NCI-H748 treated with DMSO at 0.1 percent for 48 hours (cell line): ENCODE measurements at places on chromosomes 2 and 18.

GRCh38 chr2:70834106-70834505, 1.5 kb downstream of the CD207 start:
- no peak for DNase-seq

DNA sequence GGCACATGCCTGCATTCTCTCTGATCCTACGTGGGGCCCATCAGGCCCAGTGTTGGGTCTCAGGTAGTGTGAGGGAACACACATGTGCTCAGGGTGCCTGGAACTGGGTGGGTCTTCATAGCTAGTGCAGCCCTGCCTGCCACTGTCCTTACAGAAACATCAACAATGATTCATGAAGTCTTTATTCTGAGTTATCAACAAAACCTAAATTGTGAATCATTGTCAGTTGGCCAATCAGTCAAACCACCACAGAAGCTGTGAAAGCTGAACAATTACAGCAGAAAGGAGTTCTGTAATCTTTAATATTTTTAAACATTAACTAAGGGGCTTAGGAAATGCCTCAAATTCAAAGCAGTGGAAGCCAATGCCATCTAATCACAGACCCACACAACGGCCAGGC, 82.8 kb upstream of the ZNF521 start:
- DNase-seq, result no peak

DNA sequence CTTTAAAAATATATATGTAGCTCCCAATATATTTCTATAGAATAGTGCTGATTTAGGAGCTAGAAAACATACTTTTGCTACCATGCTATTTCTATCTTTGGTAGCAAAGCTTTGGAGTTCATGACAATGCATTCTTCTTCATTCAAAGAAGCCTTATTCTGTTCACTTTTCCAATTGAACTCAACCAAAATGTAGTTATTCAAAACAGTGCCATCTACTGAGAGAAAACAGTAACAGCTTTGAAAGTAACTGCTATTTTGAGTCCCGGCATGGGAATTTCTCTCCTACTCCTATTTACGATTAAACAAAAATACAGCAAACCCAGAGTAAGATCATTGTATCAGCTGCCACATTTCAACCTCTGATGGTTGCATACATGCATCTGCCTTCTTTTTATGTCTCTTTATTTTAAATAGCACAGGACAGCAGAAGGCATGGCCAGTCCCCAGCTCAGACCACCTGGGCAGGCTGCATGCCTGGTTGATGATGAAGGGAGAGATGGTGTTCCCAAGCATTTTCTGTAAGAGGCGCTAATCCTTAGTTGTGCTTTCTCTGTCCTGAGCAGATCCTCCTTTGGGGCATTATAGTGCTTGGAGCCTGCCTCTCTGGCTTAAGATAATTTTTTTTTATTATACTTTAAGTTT, 69.7 kb upstream of the SULT1C3 start:
- peak; percentile 5 for DNase-seq

DNA sequence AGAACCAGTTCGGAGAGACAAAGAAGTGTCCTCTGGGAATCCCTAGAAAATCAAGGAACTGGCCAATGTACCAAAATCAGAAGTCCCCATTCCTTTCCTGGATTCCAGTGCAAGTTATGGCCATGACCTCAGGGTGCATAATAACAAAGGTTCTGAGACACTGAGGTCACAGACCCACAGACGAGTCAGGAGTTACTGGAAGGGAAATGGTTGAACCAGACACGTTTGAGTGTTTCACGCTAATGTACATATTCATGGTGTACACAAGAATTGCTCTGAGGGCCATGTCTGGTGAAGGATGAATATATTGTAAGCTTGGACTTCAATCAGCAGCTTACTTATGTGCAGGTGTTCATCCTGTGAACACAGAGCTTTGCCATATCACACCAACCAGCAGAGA, 58.6 kb upstream of the KLHL29 start:
- DNase-seq, result no peak

DNA sequence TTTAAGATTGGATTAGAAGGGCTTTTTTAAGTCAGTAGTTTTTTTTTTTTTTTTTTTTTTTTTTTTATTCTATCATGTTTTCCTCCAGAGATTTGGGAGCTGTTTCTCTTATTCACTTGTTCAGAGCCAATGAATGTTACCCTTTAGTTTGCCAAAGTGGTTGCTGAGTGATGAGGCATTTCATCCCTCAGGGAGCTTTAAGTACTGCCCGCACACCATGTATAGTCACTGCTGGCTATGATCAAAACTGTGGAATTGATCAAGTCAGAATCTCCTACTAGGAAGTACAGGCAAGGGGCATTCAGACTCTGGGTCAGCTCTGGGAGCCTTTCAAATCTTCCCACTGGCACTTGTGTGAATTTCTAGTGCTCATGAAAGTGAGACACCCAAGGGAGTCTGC, 201.6 kb downstream of the IKZF2 start:
- DNase-seq, result no peak

GRCh38 chr2:140892911-140893637, 1237.7 kb downstream of the LRP1B start:
- DNase-seq, result no peak

DNA sequence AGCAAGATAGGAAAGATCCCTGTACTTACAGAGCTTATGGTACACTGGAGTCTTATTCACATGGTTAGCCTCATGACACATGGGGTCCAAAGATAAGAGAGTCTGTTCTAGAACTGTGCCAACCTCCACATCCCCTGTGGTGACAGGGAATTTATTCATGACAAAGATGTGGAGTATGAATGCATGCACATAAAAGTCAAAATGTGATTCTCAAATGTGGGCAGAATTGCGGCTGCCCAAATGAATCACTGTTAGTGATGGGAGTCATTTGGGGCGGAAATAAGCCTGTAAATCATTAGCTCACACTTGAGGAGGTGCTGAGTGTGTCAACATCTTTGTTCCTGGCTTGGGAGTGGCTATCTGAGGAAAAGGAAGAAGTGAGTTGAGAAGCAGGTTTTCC, 560.6 kb downstream of the SLC4A3 start:
- no peak for DNase-seq

DNA sequence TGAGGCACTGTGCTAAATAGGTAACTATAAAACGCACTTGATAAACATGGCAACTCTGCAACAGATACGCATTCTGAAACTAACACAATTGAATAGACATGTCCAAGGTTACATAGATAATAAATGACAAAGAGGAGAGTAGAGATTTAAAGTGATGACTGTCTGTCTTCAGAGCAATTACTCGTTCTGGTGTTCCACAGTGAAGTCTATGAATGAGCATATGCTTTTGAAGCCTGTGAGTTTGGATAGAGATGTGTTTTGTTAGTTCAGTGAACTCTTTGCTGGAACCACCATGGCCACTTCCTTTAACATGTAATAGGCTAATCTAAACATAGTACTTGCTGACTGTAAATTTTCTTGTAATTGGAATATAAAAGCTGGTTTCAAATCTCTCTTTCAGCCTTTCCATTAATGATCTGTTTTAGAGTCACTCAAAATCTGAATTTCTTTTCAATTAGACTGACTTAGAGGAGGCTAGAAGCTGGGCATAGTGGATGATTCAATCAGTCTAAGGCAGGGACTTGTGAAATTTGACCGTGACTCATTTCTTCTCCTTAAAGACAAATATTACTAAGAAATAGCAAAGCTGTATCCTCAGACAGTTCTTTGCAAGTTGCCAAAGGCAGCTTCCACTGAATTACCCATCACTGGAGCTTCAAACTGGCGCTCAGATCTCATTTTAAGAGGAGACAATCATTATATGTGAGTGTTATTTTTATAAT, 1130.1 kb upstream of the CELF4 start:
- DNase-seq, result no peak

DNA sequence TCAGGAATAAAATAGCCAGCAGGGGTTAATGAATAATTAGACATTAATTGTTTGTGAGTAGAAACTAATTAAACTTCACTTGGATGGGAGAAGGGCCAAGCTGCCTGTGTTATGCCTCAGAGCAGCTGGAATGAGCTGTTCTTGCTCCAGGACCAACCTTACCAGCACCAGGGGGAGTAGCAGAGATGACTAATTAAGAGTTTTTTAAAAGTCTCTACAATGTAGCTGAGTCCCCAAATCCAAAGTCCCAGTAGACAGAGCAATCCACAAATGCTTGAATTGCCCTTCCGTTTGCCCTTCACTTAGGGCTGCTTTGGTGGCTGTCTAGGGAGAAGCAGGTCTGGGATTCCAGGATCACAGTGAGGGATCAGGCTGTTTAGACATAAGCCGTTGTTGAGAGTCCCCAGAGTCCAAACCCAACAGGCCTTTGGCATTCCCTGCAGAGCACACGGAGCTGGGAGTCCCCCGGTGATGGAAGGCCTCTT, 59.4 kb downstream of the RHOB start:
- no peak for DNase-seq

DNA sequence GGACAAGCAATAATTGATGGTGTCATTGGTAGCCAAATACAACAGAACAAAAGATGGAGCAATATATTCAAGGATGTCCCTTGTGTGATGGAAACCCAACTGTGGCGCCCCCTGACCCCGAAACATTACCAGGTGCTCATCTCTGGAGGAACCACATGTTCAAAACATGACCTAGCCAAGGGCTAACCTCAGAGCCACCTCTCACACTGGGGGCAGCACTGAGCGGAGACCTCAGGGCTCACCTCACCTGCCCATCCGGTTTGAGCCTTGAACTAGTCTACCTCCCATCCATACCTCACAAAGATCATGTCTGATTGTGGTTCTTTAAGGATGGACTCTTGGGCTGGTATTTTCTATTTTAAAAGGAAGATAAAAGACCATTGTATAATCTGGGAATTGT, 314.4 kb upstream of the CDH7 start:
- DNase-seq, result peak; percentile 33

- peak; percentile 86 for DNase-seq
Measured at GRCh38 chr2:210617732-210618330, 61.4 kb downstream of the CPS1 start.

GRCh38 chr2:109399066-109399465, 214.7 kb downstream of the SEPTIN10 start:
- no peak for DNase-seq

GRCh38 chr2:51120754-51121280, 88.9 kb upstream of the NRXN1 start:
- no peak for DNase-seq

DNA sequence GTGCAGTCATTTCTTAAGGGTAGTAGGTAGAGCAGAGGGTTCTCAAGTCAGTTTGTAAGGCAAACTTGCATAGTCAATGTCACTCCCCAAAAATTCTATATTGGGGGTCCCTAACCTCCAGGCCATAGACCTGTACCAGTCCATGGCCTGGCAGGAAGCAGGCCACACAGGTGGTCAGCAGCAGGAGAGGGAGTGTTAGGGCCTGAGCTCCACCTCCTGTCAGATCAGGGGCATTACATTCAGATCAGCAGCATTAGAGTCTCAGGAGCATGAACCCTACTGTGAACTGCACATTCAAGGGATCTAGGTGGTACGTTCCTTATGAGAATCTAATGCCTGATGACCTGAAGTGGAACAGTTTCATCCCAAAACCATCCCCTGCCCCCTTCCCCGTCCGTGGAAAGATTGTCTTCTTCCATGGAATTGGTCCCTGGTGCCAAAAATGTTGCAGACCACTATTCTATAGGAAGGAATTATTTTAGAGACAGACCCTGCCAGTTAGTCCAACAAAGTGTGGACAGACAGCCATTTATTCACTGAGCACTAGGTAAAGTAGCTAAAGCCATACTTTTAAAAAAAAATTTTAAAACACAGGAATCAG, 6.7 kb downstream of the COA5 start:
- DNase-seq, result peak; percentile 1

DNA sequence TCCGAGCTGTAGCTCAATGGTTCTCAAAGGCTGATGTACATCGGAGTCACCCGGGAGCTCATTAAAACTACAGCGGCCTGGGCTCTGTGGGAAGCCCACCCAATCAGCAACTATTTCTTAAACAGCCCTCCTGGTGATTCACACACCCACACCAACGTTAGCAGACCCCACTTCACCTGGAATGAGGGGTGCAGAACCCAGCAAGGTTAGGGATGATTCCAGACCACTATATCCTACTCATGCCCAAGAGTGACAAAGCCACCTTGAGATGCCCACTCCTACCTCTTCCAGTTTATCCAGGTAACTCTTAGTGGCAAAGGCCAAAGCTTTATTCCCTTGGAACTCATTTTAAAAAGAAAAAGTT, 149.7 kb downstream of the RHBDD1 start:
- no peak for DNase-seq

DNA sequence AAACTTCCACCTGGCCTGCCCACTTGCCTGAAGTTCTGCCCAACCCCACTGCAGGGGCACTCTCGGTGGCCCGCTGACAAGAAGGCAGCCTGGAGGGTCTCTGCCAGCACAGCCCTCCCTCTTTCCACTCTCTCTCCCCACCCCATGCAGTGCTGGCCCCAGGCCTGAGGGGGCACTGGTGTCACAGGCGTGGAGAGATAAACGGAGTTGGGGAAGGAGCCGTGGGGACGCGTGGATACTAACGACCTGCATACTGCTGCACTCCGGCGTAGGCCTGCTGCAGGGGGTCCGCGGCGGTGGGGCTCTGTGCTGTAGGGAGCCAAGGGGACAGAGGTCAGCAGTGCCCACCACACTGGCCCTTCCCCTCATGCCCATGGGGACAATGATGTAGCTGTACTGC, 299.3 kb downstream of the CELF4 start:
- DNase-seq, result no peak

DNA sequence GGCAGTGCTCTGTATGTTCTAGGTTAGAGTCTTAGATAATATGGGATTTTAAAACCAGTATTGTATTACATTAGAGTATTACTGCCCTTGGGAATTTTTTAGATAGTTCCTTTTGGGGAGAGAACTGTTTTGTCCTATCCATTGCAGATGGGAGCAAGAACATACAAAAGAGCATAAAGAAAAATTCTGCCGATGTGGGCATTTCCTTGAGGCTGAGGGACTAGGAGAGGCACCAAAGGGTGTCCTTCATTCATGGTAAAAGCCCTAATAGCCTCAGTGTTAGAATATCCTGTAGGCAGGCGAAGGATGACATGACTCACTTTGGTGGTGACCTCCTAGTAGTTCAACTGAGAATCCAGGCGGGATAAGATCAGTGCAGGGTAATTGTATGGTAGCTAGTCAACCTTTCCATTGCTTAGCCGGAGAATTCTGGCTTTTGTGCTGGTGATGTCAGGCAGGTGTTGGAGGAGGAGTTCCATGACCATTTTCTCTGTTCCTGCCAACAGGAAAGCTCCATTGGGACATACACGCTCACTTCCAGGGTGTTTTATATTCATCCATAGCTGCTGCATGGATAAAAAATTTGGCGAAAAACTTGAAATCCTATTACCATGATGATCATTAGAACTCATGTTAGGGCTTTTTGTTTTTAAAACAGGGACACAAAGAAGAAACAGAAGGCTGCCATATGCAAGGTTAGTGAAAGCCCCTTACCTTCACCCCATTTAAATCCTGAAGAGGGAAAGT, 28.1 kb downstream of the EPAS1 start:
- DNase-seq, result no peak

DNA sequence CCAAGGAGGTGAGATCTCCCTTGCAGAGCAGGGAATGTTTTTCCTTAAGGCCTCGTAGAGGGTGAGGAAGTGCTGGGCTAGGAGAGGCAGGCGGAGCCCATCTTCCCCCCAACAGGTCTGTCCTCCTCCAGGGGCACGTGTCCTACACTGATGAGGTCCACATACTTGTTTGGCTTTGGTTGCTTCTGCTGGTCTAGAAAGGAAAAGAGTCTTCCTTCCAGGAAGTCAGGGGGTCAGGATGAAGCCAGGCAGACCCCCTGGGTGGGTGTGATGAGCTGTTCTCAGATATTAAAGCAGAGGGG, 6.0 kb downstream of the SH3BP4 start:
- no peak for DNase-seq

- DNase-seq, result no peak
Measured at GRCh38 chr2:219461669-219462068, 27.0 kb downstream of the SPEG start.

GRCh38 chr18:36572135-36572856, 256.5 kb downstream of the TPGS2 start:
- peak; percentile 45 for DNase-seq

GRCh38 chr2:232876161-232876977, 6.3 kb downstream of the SNORC start:
- no peak for DNase-seq
